NCI-H2171 treated with DMSO at 0.1 percent for 48 hours (cell line): ENCODE measurements at places on chromosomes 7 and 10.

DNA sequence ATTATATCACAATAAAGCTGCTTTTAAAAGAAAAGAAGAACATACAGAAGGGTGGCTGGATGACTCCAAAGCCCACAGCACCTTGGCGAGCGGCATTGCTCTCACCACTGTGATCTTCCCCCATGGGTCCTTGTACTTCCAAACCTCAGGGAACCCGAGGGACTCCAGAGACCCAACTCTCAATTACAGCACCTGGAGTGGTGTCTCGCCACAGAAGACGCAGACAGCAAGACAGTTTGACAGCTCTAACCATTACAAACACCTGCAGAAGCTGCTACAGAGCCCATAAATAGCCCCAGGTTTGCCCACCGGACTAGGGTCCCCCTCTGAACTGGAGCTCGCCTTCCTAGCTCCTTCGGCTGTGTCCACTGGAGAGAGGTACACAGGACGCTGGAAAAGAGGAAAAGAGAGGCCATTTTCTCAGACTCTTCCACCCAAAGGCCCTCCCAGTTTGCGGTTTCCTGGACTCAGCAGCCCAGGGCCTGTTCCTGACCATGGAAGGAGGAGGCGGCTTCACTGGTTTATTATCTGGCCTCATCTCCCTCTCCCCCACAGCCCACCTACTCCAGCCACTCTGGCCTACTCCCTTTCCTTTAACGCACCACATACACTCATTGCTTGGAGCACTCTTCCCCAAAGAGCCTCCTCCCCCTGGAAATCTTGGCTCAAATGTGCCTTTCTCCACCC is 1.9 kb downstream of the PIK3AP1 start:
- no peak for DNase-seq

DNA sequence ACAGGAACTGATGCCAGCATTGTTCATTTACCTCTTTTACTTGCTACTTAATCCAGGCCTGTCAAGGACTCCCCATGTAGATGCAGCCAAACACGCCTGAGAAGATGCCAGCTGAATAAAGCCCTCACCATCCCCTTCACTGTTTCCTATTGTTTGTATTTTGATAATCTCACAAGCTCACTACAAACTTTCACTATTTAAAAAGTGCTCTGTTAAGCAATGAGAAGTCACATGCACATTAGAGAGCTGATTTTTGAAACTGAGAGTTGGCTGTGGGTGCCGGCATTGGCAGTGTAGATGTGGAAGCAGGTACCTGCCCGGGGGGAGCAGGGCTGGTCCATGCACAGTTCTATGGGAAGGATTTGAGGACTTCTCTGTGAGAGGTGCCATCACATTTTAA is 169.8 kb upstream of the GRB10 start:
- no peak for DNase-seq

DNA sequence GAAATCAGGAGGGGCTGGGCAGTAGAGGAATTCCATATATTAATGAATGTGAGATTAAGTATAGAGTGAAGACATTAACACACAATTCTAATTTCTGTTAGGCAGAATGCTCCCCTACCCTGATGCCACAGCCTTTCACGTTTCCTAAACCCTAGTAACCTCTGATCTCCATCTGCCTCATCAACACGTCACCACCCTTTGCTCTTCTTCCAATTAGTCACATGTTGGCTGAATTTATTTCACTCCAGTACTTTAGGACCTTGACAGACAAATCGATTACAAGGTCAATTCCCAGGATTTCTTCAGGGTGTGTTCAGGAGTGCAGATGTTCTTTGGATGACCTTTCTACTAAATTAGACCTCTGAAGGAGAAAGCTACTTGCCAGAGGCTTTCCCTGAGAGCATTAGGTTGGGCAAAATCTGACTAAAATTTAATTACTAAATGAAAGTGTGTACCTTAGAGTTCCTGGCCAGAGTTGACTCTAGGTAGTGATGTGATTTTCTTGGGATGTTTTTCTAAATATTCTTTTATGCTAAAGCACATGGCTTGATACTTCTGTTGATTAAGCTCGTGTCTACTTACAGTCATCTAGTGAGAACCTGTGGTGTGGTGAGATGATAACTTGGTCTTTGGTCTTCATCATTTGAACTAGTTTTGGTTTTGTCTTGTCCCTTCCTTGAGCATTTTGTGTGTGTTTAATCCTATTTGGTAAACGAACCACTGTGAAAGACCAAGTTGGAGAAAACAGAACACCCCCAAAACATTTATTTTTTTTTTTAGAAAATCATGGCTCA is 12.7 kb downstream of the AGR2 start:
- DNase-seq = peak; percentile 54

DNA sequence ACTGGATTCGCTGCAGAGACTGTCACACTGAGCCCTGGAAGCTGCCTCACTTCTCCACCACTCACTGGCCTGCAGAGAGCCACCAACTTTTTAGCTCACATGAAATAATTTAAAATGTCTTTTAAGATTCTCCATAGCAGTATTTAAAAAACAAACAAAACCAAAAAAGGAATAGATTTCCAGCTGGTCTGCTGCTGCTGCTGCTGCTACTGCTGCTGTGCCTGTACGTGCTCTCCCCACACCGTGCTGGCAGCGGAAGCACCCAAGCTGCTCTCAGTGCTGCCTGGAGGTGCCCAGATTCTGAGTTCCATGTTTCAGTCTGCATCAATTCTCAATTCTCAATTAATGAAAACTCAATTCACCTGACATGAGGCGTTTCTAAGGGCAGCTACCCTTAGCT is 146.0 kb downstream of the USP6NL start:
- DNase-seq = no peak

- DNase-seq = peak; percentile 92
These were observed 18.4 kb downstream of the SPOCK2 start for GRCh38 chr10:72069751-72070526.

- no peak for DNase-seq
These were observed 253.6 kb downstream of the KIF20B start for GRCh38 chr10:89954787-89955566.

DNA sequence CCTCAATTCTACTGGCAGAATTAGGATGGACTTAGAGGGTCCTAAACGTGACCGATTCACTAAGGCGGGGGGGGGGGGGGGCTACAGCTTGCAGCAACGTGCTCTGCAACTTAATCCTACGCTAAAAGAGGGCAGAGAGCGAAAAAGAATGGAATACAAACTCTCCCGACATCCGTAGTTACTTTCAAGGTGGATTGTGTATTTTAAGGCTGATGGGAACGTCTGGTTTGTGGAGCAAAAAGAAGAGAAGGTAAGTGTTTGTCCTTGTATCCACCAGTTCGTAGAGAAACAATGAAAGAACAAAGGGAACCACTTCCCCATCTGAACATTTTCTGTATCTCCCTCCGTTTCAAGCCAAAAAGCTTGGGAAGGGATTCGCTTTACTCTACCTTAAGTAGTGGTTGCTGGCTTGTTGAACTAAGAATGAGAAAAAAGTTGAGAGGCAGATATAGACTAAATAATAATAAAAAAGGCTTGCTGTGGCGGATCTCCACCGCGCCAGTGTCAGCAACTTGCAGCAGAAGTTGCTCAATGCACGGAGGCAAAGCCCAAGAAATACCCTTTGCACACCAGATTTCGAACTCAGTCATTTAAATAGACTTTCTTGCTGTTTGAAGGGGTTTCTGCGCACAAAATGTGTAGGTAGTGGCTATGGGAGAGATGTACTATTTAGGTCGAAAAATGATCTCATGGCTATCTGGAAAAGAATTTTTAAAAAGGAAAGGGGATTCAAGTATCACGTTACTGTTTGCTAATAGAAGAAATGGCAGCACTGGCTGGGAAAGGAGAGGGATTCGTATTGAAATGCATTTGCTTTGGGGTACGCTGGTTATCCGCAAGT is 736 bp downstream of the SKIDA1 start:
- DNase-seq = peak; percentile 47

GRCh38 chr7:1669954-1670893 is at the start of gene ELFN1:
ELFN1 (plus strand) TSS chr7:1670277; CDS start chr7:1744597, 74,320 bp downstream.
- DNase-seq = peak; percentile 37

GRCh38 chr10:43211030-43211429 is 55.8 kb downstream of the RASGEF1A start:
- DNase-seq = no peak

DNA sequence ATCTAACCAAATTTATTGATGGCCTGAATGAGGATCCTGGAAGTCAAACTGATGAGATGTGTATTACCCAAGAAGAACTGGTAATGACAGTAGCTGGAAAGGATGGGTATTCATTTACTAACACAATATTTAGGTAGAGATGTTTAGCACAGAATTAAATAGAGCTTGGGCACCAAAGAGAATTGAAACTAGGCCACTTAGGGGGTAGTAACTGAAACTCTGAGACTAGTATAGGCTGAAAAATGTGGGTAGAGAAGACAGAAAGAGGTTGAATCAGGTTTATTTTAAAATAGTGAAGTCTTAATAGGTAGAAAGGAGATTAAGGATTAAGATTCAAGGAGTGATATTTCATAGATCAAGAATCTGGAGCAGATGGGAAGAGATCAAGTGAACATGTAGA is 155.8 kb downstream of the MLLT10 start:
- no peak for DNase-seq

DNA sequence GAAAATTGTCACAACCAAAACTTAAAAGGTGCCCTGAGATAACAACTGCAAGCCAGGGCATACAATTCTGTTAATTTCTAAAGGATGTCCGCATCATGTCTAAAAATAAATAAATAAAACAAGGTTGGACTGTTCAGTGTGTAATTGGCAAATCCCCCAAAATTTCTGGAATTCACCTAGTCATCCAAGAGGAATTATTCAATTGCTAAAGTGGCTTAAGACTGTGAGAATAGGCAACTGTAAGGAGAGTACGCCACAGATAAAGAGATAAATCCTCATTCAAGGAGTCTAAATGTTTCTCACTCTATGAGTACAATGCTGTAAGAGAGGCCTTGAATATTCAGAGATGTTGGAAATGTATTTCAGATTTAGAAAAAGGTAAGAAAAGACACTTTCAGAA is 37.2 kb downstream of the PIK3AP1 start:
- DNase-seq = no peak

DNA sequence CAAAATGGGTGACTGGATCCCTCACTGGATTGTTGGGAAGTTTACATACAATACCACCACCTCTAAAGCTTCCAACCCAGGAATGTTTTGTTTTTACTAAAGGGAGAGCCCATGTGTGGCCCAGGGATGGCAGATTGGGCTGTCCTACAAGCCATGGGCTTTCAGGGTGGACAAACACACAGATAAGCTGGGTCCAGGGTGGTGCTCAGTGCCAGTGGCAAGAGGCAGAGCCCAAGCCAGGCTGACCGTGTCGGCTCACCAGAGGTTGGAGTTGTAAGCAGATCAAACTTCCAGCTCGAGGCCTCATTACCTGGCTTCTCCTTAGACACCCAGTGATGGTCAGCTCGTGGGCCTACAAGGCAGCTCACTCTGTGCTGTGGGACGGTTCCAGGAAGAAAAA is 52.3 kb downstream of the CDH23 start:
- no peak for DNase-seq

GRCh38 chr7:69775231-69775771 is 177.0 kb downstream of the AUTS2 start:
- DNase-seq = no peak

DNA sequence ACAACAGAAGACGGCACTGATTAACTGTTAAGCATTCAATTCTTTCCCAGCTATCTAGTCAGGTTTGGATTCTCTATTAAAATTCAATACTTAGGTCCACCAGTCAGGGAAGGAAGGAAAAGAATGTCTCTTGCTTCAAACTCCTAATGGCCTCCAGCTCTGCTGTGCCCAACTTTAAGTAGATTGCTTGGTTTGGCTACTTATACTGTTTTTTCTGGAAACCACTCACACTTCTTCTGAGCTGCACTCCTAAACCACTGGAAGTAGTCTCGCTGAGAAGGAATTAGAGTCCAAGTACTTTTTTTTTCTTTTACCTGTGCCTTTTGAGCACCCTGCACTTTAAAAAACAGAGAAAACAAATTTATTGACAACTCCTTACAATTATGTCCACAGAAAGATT is 26.7 kb upstream of the COL1A2 start:
- DNase-seq = no peak

DNA sequence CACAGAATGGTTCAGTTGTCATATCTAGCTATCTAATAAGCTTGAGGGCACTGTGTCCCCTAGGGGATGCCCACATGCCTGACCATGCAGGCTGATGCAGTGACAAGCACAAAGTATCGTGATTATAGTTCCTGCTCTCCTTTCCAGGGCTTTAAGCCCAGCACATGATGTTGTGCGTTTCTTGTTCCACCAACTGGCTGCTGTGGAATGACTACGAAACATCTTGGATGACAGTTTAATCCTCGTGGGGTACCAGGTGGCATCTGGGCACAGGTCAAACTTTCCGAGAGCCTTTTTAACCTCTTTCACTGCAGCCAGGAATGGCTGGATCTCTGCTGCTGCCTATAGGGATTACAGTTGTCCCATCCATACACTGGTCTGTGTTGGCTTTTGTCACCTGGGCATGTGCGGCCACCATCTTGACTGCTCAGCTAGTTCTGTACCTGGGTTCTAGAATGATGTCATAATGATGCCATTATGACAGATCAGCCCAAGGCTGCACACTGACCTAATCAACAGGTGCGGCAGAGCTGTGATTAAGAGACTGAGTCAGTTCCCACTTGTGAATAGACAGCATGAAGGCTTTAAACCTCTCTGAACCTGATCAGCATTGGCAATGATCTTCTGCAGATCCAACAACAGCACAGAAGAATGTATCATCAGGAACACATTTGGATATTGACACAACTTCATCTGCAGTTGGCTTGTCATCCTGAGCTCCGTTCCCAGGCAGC is 144.1 kb downstream of the DLG5 start:
- DNase-seq = no peak

DNA sequence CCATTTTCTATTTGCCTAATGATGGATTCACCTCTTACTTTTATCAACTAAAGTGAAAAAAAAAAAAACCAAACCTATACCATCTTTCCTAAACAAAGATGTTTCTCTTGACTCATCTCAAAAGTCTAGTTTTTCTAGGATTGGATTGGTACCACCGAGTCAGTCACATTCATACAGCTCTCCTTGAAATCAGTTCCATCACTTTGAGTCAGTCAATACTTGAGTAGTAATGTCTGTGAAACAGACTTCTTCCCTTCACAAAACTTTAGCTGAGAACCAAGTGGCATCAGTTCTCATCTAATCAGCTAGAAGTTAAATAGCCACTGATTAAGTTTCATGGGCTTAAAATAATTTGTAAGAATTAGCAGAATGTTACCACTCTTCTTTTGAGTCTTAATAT is 13.3 kb downstream of the CDK6 start:
- DNase-seq = no peak

DNA sequence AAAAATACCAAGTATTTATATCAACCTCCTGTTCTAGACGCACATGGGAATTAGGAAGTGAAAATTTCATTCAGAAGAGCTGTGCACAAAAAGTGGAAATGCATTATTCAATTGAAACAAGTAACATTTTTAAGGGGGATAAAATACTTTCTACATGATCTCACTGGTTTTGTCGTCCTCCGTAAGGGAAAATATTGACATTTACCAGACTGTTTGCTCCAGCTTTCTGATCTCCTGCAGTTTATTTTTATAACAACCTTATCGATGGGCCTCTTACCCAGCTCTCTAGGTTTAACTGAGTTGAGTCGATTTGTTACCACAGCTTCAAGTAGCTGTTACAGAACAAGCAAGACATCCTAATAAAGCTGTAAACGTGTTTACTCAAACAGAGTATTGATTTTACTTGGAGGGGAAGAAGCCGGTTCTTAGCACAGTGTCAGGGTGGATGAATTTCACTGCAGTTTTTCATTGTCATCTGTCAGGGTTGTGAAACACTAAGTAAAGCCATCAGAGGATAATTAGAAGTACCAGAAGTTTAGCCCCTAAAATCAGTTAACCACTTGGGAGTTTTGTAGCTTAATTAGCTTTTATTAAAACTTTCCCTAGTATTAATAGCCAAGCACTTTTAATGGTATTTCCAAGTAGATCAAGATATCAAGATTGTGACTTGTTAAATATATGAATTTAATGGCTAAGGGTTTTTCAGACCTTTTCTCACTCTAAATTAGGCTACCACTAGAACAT is 142.6 kb upstream of the KAT6B start:
- DNase-seq = peak; percentile 20
